ENCODE measurements at places on chromosomes 6 and 20.
A peak's percentile ranks its signal among the peaks of the same experiment; 100 is the strongest.

GRCh38 chr20:47551841-47552240 lies 50.2 kb downstream of the NCOA3 start:
- no peak for DNase-seq

DNA sequence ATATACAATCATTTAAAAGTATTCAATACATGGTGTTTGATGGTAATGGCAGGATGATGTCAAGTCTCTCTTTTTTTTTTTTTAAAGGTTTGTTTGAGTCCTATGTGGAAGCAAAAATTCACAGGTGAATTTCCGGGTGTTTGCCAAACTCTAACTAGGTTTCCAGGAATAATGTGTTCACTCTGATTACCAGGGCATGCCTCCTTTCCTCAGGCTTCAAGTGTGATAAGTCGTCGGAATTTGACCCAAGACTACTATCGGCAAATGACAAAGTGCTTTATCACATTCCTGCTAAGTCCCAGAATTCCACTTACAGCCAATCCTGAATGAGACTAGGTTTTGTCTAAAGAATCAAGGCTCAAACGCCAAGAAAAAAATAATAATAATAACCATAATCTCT lies 7.3 kb downstream of the OARD1 start:
- DNase-seq = no peak

- no peak for DNase-seq
These were observed 557.5 kb downstream of the CD83 start for GRCh38 chr6:14674867-14675648.

DNA sequence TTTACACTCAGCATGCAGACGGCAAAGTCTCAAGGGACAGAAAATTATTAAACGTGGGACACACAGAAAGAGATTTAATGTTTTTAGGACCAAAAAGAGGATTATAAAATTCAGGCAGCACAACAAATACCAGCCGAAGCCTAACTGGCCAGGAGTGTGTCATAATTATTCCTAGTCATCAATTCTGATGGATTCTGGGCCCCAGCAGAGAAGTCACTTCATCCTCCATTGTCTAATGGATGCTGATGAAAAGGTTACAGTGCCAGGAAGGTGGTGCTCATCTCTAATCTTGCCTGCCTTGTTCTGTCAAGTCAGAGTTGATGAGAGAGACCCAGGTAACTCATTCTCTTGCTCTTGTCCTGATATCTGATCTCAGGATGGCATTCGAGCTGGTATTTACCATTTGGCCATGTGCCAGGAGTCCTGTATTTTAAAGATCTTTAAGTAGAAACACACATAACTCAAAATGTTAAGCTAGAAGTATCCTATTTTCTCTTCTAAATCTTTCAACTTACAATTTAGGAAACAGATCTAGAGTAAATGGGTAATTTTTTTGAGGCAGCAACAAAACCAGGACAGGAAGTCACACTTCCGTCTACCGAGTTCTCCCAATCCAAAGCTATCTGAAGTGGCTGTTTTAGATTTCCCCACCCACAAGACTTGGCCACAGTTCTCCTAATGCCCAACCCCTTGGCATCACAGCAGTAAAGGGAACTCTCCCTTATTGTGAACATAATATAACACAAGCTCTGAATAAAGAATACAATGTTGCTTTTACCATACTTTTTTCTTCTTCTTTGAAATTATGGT lies 50.0 kb downstream of the ADAT2 start:
- DNase-seq = no peak

DNA sequence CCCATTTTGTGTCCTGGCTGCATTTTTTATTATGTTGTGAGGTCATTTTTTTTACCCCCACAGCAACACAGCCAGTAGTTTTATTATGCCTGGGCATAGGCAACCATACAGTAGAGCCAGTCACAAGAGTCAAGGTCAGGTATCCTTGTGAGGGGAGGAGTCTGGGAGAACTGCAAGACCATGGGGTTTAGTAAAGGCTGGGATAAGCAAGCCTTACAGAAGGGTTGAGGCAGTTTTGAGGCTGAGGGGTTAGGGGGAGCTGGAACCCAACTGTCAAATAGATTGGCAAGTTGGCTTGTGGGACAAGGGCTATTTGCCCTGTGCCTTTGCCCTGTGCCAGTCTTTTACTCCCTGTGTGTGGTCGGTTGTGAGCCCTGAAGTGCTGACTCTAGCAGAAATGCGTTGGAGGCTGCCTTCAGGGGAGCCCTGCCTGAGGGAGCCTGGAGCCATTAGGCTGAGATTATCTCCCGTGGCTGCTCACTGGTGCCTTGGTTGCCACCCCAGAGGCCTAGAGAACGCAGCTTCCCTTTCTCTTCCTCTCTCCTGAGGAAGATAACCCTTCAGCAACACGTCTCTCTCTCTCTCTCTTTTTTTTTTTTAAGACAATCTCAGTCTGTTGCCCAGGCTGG lies 31.1 kb downstream of the RALY start:
- no peak for DNase-seq

DNA sequence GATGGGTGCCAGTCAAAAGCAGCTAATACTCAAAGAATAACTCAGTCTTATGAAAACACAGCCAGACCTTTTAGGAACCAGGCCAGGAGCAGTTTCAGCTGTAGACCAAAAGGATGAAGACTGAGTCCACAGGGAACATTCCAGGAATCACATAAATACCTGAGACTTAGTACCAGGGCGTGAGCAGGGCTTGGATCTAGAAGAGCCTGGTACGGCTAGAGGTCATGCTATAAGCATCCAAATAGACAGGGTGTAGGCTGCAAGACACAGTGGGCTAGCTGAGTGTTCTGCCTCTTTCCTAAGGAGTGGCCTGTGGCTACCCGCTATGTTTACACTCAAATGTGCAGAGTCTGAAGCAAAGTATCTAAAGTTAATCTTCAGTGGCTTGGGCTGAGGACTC lies 29.5 kb upstream of the LRRC1 start:
- DNase-seq = peak; percentile 59

- no peak for DNase-seq
These were observed 2.2 kb upstream of the BPIFB1 start for GRCh38 chr20:33280775-33281174.

DNA sequence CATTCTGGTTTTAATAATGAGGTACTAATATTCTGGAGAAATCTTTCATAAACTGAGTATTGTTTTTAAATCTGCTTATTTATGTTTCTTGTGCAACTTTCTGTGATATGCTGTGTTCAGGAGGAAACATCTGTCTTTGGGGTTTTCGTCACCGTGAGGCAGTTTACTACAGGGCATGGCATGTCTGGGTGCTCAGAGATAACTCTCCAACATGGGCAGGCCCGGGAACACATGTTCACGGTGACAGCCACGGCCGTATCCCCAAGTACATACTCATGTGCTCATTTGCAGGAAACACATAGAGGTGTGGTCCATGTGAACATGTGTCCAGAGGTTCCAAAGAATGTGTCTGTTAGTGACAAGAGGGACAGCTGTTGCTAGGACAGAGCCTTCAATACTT lies 62.1 kb upstream of the CNKSR3 start:
- DNase-seq = no peak

DNA sequence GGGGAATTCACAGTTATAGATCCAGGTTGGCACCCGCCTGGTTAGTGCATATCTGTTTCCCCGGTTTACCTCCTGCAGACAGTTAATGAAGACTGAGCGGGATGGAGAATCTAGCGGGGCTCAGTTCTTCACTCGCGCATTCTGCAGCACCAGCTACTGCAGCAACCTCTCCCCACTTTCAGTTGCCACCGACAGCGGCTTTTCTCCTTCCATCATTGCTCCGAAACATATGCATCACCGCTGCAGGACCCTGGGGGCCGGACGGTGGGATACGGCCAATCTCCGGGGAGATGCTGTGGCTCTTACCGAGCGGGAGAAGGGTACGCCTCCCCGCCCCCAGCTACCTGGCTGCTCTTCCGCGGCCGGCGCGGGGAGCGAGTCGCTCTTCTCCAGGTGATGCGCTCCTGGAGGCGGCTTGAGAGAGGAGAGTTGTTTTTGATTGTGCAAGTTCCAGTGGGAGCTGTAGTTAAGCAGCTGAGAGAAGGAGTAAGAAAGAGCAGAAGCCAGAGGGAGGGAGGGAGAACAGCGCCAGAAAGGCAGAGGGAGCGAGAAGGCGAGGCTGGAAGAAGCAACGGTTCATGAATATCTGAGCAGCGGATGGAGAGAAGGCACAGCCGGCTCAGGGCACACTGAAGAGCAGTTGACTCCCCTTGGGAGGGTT lies at the start of gene SGK1:
Gene SGK1, minus strand, starts transcription at position 642 of the 661 bp plus-strand sequence. CDS start 652 bp downstream, outside the sequence.
- peak; percentile 61 for DNase-seq

DNA sequence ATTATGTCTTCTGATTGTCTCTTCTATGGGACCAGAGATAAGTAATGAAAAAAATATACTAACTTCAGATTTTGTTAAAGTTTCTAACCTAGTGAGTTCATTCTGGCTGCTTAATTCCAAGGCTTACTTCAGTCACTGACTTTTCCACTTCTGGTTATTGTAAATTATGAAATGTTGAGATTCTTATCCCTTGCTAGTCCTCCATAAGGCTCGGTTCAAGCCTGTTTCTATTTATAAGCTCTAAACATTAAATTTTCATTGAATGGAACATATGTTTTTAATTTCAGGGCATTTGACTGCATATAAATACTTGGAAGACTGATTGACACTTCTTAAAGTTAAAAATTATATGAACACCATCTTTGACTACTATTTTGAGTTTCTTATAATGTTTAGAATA lies 23.6 kb upstream of the NKAIN2 start:
- DNase-seq = no peak

- no peak for DNase-seq
These were observed 25.5 kb upstream of the SMIM26 start for GRCh38 chr20:18541741-18542140.

- peak; percentile 93 for DNase-seq
These were observed 12.6 kb downstream of the HSPA12B start for GRCh38 chr20:3744806-3745685.

All from islet precursor cell (in vitro differentiated cells).